ENCODE measurements at places on chromosomes 1 and 21.

- DNase-seq = no peak
Observed at GRCh38 chr1:2805801-2806430, 4.4 kb upstream of the TTC34 start.

DNA sequence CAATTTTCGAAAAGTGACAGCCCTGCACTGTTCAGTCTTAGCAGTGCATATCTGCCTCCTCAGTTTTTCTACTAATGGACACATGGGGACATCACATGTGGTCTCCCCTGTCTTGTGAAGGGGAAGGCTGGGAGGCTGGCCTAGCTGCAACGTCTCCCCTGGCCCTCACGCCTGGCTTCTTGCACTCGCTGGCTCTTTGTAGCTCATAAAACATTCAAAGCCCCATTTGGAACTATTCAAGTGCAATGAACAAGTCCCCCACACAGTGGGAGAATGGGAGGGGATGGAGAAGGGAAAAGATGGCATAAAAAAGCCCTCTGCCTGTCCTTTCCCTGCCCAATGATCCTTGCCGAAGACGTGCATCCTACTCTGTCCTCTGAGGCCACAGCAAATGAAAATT is 73.6 kb downstream of the PGBD5 start:
- no peak for DNase-seq

DNA sequence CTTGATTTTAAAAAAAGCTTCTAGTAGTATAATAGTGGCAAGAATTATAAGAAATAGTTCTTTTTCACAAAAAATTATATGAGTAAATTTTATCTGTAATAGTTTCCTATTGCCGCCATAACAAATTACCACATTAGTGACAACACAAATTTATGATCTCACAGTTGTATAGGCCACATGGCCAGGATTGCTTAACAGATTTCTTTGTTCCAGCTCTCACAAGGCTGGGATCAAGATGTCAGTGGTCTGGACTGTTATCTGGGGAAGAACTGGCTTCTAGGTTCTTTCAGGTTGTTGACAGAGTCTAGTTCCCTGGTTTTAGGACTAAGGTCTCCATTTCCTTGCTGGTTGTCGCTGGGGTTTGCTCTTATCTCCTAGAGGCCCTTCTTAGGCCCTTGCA is 236.4 kb downstream of the USP25 start:
- no peak for DNase-seq

- DNase-seq = no peak
Observed at GRCh38 chr1:83583351-83584014, 415.4 kb downstream of the TTLL7 start.

- DNase-seq = no peak
Observed at GRCh38 chr1:6827630-6828165, 42.4 kb downstream of the CAMTA1 start.

GRCh38 chr1:31726715-31727114 is 22.9 kb upstream of the COL16A1 start:
- no peak for DNase-seq

DNA sequence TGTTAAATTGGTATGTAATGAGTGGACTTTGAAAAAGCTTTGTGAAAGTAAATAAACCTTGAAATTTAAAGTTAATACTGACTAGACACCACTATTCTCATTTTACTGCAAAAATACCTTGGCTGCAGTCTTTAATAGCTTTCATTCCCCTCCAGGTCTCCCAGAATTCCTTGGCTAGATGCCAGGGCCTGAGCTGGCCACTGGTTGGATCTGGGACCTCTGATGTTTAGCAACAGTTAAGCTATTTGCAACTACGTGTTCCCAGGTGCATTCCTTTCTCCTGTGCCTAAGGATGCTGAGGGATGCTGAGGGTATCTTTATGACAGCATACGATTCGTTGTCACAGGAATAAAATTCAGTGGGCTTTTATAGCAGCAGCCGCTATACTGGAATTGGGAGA is 938.7 kb downstream of the TTLL7 start:
- no peak for DNase-seq

- DNase-seq = no peak
Observed at GRCh38 chr1:189662190-189662589, 815.5 kb downstream of the BRINP3 start.

GRCh38 chr1:170530972-170531757 is 801 bp upstream of the GORAB start:
- no peak for DNase-seq

DNA sequence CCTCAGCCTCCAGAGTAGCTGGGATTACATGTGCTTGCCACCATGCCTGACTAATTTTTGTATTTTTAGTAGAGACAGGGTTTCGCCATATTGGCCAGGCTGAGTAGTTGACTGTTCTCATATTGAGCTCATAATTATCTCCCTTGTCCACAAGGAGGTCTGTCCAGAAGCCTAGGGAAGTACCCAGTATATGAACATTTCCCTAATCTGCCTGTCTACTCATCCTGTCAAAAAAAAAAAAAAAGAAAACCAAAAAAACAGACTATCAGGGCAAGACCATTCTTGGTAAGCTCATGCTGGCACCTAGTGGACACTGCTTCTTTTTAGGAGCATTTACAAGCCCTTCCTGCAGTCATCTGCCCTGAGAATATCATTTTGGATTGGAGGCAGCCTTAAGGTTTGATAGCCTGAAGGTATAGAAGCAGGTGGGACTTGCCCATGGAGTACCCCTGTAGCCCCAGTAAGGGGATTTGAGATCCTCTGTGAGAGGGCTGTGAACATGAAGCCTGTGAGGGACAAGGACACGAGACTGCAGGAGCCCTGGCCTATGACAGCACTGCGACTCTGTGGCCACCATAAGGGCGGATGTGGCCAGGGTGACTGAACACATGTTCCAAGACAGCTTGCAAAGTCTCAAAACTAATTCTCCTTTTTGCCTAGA is 10.8 kb upstream of the DUSP12 start:
- DNase-seq = no peak

DNA sequence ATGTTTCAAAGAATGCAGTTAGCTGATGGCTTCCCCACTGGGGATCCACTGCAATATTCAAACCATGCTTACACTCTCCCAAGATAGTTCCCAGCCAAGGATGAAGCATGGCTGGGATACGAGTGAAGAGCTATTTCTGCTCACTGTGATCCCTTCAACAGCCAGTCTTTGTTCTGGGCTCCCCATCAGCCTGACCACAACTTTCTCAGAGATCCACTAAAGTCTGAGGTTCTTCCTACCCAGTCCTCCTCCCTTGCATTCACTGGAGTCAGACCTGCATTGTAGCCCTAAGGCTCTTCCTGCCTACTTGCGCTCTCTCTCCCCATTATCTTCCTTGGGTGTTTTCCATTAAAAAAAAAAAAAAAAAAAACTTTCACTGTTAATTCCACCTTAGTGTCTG is 101.4 kb downstream of the TTLL7 start:
- no peak for DNase-seq

GRCh38 chr21:22115746-22116145 is 1117.5 kb downstream of the NCAM2 start:
- no peak for DNase-seq

- no peak for DNase-seq
Observed at GRCh38 chr1:147243228-147243685, 773 bp downstream of the CHD1L start.

GRCh38 chr1:184803180-184803492 is 48.5 kb upstream of the EDEM3 start:
- DNase-seq = no peak

DNA sequence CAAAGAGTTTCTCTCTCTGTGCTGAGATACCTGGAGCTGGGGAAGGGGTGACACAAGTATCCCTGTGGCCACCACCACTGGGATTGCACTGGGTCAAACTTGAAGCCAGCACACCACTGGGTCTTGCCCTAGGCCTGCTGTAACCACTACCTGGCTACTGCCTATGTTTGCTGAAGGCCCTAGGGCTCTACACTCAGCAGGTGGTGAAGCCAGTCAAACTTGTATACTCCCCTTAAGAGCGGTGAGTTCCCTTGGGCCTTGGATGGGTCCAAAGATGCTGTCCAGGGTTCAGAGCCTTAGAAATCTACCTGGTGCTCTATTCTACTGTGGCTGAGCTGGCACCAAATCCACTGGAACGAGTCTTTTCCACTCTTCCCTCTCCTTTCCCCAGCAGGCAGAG is 47.0 kb upstream of the WDR26 start:
- DNase-seq = no peak
